IMR-90 (cell line): ENCODE measurements at places on chromosomes 7 and 10. TPM values are rescaled to one million over a fixed set of nuclear protein-coding genes. Genes with fewer than 3 reads are reported as not detected.

LGI1 gene
- not detected in 2 replicates for total RNA-seq

ICA1 gene
- total RNA-seq, result not detected in 2 replicates

CALHM3 gene
- not detected in 2 replicates for total RNA-seq

PAX2 gene
- not detected in 2 replicates for total RNA-seq

EBF3 gene
- total RNA-seq, result 0.36 and 0.56 TPM in 2 replicates

ADRA2A gene
- total RNA-seq, result not detected in 2 replicates

FANK1 gene
- 0.90 and 1.9 TPM in 2 replicates for total RNA-seq

CCDC172 gene
- not detected in 2 replicates for total RNA-seq

VGF gene
- 0.18 and 0.28 TPM in 2 replicates for total RNA-seq

PMS2 gene
- total RNA-seq, result 14.3 and 16.9 TPM in 2 replicates

TMEM270 gene
- not detected in 2 replicates for total RNA-seq

CLDN3 gene
- 0.18 TPM in 1 of 2 replicates, not detected in the other for total RNA-seq

ACTA2 gene
- 757 and 978 TPM in 2 replicates for total RNA-seq

TRUB1 gene
- total RNA-seq, result 17.9 and 26.1 TPM in 2 replicates

KCNMA1 gene
- total RNA-seq, result 24.7 and 25.6 TPM in 2 replicates

GRM3 gene
- total RNA-seq, result not detected in 2 replicates

GPR146 gene
- total RNA-seq, result 0.83 and 2.2 TPM in 2 replicates

HGF gene
- total RNA-seq, result 38.3 and 50.9 TPM in 2 replicates

NEUROD6 gene
- total RNA-seq, result not detected in 2 replicates

ATRNL1 gene
- 0.18 and 0.56 TPM in 2 replicates for total RNA-seq

NANOS1 gene
- under 0.01 and 0.28 TPM in 2 replicates for total RNA-seq

NPC1L1 gene
- not detected in 2 replicates for total RNA-seq

MYL10 gene
- total RNA-seq, result not detected in 2 replicates

AOC1 gene
- not detected in 2 replicates for total RNA-seq

TDRD1 gene
- not detected in 2 replicates for total RNA-seq

KLF14 gene
- total RNA-seq, result not detected in 2 replicates

SLC25A28 gene
- total RNA-seq, result 9.2 and 13.1 TPM in 2 replicates

ANXA11 gene
- total RNA-seq, result 39.4 and 40.8 TPM in 2 replicates

EN2 gene
- not detected in 2 replicates for total RNA-seq

MRPS16 gene
- 45.3 and 66.1 TPM in 2 replicates for total RNA-seq

UNCX gene
- total RNA-seq, result not detected in 2 replicates

MALSU1 gene
- 30.5 and 47.8 TPM in 2 replicates for total RNA-seq

SAP25 gene
- not detected in 2 replicates for total RNA-seq

CFAP69 gene
- total RNA-seq, result 0.72 and 1.7 TPM in 2 replicates

CASP2 gene
- total RNA-seq, result 18.6 and 25.6 TPM in 2 replicates

INMT gene
- 1.7 and 2.2 TPM in 2 replicates for total RNA-seq

NAT16 gene
- not detected in 2 replicates for total RNA-seq

ORC5 gene
- total RNA-seq, result 18.8 and 27.8 TPM in 2 replicates

MKLN1 gene
- total RNA-seq, result 52.0 and 65.8 TPM in 2 replicates

NODAL gene
- not detected in 2 replicates for total RNA-seq

AGMO gene
- not detected in 2 replicates for total RNA-seq

MYO3A gene
- total RNA-seq, result not detected in 2 replicates
